ENCODE measurements at places on chromosomes 2 and 18.

- DNase-seq, result no peak
Measured at GRCh38 chr18:7002107-7002506, 115.5 kb downstream of the LAMA1 start.

DNA sequence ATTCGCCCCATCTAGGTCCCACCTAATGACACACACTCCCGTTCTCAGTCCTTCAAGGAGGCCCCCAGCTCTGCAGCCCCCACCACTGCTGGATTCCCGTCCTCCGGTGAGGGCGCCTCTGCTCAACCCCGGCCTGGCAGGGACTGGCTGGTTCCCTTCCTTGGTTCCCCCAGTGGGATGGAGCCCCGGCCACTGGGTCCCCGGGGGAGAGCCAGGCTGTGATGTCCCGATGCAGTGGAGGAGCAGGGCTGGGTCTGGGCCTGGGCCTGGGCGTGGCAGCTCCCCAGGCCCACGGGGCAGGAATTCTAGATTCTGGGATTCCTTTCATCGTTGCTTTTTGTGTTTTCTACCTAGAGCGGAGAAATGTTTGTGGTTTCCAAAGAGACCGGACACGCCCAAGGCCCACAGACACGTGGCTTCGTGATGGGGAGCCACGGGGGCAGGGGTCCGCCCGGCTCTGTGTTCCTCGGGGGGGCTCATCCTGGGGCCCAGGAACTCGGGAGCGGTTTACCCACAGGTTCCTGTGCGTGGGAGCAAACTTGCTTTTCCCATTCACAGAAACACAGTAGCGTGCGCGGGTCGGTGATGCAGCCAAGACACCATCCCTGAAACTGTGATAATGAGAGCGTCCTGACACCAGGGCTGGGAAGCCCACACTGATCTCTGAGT lies 67.0 kb downstream of the SLC66A2 start:
- DNase-seq, result no peak

DNA sequence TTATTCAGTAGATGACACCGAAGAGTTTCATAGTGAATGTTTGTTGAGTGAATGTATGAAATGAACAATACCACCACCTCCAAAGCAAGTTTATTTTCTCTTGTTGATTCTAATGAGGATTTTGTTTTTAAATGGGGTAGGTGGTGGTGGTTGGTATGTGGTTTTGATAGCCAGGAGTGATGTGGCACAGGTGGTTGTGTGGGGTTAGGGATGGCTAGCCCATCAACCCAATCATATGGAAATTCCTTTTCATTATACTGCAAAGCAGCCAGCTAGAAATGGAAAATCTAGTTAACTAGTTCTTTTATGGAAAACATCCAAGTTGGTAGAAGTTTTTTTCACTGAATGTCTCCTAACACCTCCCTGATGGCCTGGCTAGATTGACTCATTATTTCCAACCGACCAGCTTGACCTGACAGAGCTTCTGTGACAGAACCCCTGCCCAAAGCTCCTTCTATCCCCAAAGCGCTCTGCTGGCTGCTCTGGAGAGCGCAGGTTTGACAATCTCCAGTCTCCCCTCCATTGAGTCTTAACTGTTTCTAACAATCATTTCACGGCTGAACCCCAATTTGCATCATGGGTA lies 376.9 kb downstream of the MTX2 start:
- no peak for DNase-seq

- DNase-seq, result no peak
Measured at GRCh38 chr2:71877636-71878035, 270.0 kb downstream of the CYP26B1 start.

DNA sequence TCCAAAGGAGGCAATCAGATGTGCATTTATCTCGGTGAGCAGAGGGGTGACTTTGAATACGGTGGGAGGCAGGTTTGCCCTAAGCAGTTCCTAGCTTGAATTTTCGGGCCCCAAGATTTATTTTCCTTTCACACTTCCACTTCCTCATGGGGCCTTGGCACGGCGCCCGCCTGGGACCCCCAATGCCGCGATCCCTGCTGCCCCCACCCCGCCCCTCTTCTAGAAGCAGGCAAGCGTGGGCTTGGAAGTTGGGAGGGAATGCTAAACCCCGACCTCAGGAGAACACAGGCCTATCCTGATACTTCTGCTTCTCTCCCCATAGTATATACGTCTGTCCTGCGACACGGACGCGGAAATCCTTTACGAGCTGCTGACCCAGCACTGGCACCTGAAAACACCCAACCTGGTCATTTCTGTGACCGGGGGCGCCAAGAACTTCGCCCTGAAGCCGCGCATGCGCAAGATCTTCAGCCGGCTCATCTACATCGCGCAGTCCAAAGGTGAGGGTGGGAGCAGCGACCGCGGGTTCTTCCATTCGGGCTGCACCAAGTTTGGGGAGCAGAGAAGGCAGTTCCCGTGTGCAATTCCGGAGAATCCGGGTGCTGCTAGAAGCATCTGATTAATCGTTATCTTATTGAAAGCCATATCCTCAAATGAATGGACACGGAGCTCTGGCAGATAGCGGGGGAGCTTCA lies 21.6 kb downstream of the TRPM8 start:
- no peak for DNase-seq

DNA sequence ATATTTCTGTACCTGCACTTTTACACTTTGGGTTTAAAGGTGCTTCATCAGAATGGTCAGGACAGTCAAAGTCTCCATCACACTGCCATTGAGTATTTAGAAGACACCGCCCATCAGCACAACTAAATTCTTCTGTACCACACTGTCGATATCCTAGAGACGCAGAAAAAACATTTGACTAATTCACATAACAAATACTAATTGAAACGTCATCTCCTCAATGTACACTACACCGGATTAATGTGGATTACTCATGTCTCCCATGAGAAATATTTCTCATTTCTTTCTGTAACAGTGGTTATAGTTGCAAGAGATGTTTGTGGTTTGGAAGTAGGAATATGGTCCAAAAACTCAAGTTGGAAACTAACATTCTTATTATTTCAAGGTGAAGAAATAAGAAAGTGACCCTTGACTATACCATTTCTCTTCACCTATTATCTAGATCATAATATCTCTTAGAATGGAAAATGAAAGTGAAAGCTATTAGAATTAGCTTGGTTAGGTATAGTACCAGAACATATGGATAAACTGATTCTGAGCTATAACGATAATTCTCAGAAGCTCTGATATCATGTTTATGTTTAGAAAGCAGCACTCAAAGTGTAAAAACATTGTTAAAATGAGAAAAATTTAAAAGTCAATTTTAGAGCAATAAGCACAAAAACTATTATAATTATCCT lies 1627.7 kb downstream of the LRP1B start:
- no peak for DNase-seq

DNA sequence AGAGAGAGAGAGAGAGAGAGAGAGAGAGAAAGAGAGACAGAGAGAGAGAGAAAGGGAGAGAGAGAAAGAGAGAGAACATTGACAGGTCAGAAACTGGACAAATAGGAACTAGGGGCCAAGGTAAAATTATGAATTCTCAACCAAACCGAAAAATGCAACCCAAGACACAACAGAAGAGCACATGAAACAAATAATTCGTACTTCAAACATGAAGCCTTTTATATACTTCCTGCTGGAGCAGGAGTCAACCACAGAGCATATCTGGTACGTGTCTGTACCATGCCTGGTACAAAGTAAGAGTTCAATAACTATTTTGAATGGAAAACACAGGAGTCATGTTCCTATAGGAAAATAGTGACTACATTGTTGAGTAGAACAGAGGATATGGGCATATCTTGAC lies 6.5 kb upstream of the VPS54 start:
- DNase-seq, result no peak

DNA sequence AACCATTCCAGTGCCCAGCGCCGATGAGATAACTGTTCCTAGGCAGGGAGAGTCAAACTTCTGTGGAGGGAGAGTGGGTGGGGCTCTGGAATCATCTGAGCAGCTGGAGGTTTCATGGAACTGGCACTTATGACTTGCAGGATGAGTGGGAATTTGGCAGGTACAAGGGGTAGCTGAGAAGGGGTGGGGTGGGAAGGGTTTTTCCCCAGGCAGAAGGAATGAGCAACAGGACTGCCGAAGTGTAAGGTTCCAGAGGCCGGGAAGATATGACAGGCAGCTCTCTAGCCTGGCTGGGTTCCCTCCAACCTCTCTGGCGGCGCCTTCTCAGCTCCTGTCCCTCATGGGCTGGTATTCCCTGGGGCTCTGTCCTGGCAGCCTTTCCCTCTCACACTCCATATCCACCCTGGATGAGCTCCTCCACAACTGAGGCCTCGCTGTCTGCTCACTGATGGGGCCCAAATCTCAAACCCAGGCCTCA lies 2.5 kb upstream of the TET3 start:
- no peak for DNase-seq

DNA sequence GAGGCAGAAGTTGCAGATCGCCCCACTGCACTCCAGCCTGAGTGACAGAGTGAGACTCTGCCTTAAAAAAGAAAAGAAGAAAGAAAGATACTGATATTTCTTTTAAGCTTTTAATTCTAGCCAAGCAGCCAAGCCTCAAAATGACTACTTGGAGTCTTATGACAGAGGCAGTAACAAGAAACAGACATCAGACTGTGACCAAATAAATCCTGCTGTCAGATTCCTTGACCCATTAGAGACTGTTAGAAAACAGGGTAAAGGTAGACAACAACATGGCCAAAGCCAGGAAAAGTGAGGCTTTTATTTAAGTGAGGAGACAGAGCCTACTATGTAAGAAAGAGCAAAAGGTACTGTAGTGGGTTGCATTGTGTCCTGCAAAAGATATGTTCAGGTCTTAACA lies 83.4 kb upstream of the NARS1 start:
- no peak for DNase-seq

DNA sequence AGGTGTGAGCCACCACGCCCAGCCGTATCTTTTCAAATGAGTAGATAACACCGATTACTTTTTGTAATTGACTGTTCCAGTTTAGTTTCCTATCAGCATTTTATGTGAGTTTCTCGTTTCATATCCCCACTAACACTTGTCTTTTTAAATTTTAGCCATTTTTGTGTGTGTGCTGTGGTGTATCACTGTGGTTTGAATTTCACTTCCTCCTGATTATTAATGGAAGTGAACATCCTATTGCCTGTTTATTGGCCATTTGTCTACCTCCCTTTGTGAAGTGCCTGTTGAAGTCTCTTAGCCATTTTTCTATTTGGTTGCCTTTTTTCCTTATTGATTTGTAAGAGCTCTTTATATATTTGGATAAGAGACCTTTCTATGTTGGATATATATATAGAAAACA lies 91.7 kb upstream of the STON1 start:
- DNase-seq, result no peak

DNA sequence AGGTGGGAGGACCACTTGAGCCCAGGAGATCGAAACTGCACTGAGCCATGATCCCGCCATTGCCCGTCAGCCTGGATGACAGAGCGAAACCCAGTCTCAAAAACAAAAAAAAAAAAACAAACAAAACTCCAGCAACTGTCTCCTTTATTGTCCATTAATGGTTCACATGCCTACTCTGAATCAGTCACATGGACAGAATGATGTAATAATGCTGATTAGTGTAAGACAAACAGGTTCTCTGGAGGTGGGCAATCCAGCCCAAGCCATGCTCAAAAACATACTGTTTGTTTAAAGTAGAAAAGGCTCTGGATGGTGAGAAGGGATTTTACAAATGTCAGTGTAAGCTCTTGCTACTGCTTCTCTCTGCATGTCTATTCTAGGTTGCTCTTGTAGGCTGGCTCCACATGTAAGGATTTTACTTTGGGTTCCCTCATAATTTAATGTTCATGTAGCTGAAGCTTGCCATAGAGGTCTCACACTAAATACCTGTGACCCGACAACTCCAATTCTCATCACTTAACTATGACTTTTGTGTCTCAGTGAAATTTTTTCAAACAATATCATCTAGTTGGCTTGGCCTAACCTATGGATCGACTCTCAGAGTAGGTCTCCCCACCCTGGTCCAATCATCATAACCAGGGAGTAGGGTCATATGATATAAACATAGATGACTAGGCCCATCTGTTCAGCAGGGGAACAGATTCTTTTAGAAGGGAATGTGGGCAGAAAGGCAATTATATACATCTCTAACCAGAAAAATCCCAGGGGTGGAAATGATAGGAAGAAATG lies 83.9 kb upstream of the SLC39A10 start:
- no peak for DNase-seq

DNA sequence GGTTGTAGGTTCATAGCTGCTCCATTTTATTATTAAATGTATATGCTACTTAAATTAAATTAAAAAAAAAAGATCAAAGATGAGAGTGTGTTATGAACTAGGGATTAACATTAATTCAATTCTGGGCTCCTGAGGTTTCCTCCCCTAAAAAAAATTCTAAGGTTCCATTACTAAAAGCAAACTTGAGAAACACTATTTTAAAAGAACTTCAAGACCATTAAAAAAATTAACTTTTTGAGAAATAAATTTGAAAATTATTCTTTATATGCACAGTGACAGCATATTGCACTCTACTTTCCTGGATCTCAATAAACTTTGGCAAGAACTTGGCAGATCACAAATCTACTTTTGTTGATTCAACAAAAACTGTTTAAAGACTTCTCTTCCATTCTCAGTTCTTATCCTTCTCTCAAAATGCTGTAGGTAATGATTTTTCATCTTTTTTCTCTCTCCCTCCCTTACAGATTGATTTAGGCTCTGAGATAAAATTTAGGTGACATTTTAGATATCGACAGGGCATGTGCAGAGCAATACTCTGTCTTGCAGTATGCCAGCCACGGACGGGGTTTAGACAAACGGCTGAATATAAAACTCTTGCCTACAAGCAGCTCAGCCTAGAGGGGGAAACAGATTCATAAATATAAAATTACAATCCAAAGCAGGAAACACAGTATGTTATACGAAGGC lies 592 bp upstream of the MARS2 start:
- DNase-seq, result no peak
